ENCODE measurements at places on chromosomes 1 and 21.

DNA sequence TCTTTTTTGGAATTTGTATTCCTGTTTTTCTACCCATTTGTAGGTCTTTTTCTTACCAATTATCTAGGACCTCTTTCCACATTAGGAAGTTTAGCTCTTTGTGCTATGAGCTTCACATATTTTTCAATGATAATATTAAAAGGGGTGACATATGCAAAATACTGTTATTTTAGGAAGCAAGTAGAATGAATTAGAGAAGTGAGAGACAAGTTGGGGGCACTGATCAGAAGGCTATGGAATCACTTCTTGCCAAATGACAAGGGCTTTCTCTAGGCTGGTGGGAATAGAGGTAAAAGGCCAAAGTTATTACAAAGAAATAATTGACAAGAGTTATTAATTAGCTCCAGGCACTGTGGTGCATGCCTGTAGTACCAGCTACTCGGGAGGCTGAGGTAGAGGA is 4.3 kb upstream of the BCAR3 start:
- DNase-seq = no peak

- DNase-seq = no peak
Observed at GRCh38 chr1:87296206-87296605, 32.5 kb upstream of the LMO4 start.

DNA sequence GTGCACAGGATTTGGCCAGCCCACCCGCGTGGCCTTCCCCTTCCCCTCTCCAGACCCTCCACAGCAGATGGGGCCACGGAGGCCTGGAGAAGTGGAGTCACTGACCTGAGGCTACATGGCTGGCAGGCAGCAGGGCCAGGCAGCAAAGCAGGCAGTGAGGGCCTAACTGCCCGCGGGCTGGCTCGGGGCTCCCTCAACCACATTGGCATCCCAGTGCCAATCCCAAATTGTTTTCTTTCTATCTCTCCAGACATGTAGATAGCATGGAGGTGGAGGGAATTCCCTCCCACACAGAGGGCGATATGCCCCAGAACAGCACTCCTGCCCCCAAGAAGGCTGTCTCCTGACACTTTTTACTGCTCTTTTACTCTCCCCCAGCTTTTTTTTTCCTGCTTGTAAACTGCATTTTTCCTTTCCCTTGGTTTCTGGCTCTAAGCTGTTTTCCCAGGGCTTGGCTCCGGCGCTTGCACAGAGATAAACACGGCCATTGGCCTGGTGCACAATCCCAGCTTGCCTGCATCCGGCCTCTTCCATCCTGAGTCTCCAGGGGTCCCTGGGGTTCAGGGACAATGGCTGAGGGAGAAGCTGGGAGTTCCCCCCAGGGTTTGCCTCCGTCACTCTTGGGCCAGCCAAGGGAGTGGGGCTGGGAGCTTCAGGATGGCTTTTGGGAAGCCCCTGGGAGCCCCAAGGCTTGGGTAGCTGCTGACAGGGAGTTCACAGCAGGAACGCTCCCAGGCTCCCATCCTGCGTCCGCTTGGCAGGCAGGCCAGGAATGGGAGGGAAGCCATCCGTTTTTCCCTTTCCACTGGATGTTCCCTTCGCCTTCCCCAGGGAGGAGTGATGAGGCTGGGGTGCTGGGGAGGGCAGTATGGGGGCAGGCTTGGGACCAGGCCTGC is 7.0 kb downstream of the EPHX1 start:
- DNase-seq = peak; percentile 32

- DNase-seq = no peak
Observed at GRCh38 chr1:20700636-20701215, 17.1 kb downstream of the KIF17 start.

GRCh38 chr1:112429749-112430148 is 33.7 kb downstream of the CTTNBP2NL start:
- DNase-seq = no peak

- no peak for DNase-seq
Observed at GRCh38 chr21:44370786-44371410, 17.5 kb downstream of the TRPM2 start.

- no peak for DNase-seq
Observed at GRCh38 chr1:40803447-40803846, 19.9 kb downstream of the KCNQ4 start.

DNA sequence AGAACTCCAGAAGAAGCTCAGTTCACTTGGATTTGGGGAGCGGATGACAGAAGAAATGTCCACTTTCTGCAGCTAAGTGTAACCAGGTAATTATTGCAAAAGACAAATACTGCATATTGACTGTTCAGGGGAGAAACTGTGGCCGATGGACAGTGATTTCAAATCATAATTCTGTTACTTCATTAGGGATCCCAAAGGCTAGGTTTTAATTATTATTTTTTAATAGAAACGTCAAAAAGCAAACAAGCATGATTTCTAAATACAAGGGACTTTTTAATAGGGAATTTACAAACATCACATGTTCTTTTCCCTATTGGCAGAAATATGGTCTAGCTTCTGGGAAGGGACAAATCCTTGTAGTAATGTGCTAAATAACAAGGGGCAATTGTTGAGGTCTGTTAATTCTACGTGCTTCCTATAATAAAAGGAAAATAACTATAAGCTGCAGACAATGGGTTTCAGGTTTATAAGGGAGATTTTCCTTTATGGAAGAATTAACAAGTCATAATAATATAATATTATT is 15.5 kb downstream of the DIPK1A start:
- DNase-seq = no peak

DNA sequence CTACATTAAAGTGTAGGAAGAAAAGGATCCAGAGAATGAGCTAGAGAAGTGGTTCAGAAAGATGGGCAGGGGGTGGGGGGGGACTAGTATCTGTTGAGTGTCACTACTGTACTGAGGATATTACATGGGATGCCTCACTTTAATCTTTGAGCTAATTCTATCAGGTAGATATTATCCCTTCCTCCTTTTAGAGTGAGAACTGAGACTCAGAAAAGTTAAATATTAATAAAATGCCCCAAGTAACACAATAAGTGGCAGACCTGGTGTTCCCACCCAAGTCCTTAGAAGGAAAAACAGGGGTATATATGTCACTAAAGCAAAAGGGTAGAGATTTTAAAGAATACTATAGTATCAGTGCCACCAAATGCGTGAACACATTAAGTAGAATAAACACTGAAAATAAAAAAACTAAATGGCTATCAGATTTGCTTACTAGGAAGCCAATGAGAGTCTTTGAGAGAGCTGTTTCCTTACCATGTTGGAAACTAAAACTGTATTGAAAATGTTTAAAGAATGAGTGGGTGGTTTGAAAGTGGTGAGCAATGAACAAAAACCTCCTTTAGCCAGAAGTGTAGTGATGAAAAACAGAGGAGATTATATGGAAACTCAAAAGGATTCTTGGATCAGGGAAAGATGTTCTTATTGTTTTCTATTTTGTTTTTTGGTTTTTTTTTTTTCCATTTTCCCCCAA is 230.8 kb downstream of the BARHL2 start:
- no peak for DNase-seq

DNA sequence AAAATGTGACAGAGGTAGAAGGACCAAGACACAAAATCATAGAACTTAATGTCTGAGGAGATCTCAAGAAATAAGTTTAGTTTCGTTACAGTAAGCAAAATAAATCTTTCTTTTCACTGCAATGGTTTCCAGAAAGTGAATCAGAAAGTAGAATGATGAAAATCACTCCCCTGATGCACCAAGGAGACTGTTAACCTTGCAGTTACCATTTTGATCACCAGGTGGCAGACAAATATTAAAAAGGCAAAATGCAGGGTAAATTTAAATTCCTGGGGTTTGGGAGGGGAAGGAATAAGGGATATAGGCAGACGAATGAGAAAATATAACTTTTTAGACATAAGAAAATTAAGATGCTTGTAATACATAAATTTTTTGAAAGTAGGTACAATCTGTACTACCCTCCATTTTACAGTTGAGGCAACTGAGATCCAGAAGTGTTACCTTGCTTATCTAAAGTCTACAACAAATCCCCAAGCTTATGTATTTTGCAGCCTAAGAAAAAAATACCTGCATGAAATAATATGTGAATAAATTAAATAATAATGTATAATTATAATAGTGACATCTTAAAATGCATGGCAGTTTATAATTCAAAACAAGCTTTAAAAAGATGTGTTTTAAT is 253.2 kb downstream of the CRB1 start:
- peak; percentile 63 for DNase-seq

DNA sequence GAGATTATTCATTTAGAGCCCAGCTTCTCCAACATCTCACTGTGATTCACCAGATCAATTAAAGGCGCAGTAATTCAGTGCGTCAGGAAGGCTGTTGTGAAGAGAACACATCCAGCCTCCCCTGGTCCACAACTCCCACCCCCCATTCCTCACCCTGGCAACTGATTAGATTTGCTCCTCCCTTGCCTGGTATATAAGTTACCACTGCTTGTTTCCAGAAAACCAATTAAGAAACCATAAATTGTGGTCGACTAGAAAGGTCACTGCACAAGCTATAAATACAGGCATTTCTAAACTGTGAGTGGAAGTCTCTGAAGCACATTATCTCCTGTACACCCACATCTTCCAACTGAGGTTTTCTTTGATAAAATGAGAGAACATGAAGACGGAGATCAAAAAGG is 41.9 kb downstream of the FAM163A start:
- DNase-seq = no peak
